Placental pericyte (primary cell): ENCODE measurements at places on chromosomes 7 and 10. TPM values are rescaled to one million over a fixed set of nuclear protein-coding genes. Genes with fewer than 3 reads are reported as not detected.

Gene CEP55
- total RNA-seq: 1.3 and 55.1 TPM in 2 replicates

Gene OGA
- 75.5 and 78.0 TPM in 2 replicates for total RNA-seq

Gene WDR86
- total RNA-seq: 3.1 TPM in 1 of 2 replicates, not detected in the other

Gene SAP25
- 0.72 TPM in 1 of 2 replicates, not detected in the other for total RNA-seq

Gene VWC2
- not detected in 2 replicates for total RNA-seq

Gene SLC26A5
- total RNA-seq: not detected in 2 replicates

Gene AMPH
- 0.22 and 1.4 TPM in 2 replicates for total RNA-seq

Gene CALHM1
- total RNA-seq: not detected in 2 replicates
